Lung (tissue), 17 donors: ENCODE measurements at places on chromosomes 12 and 14.

- peak; percentile 82 for DNase-seq
Observed at GRCh38 chr12:42482041-42482747, 107.4 kb downstream of the PRICKLE1 start.

DNA sequence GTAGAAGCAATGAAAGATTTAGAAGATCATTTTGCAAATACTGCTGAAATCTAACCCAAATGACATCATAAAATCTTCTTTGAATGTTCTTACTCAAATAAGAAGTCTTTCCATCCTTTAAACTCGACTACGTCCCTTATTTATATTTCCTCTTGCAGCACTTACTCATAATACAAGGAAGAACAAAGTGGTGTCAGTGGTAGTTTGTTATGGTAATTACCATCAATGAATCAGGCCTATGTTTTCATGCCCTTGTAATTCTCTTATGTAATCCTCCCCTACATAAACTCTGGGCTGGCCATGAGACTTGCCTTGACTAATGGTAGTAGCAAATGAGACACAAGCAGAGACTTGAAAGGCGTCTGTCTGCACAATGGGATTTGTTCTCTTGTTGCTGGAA lies 17.0 kb downstream of the EEA1 start:
- DNase-seq: no peak

- DNase-seq: no peak
Observed at GRCh38 chr12:12451098-12451497, 94.2 kb downstream of the BORCS5 start.

DNA sequence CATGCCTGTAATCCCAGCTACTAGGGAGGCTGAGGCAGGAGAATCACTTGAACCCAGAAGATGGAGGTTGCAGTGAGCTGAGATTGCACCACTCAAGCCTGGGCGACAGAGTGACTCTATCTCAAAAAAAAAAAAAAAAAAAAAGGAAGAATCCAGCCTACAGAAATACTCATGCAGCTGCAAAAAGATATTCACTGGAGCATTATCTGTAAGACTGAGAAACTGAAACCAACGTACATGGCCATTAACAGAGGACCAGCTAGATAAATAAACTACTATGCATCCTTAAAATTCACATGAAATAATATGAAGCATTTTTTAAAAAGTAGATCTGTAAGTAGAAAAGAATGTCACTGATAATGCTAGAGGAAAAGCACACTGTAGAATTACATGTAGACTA lies 3.5 kb downstream of the SLC7A7 start:
- no peak for DNase-seq

DNA sequence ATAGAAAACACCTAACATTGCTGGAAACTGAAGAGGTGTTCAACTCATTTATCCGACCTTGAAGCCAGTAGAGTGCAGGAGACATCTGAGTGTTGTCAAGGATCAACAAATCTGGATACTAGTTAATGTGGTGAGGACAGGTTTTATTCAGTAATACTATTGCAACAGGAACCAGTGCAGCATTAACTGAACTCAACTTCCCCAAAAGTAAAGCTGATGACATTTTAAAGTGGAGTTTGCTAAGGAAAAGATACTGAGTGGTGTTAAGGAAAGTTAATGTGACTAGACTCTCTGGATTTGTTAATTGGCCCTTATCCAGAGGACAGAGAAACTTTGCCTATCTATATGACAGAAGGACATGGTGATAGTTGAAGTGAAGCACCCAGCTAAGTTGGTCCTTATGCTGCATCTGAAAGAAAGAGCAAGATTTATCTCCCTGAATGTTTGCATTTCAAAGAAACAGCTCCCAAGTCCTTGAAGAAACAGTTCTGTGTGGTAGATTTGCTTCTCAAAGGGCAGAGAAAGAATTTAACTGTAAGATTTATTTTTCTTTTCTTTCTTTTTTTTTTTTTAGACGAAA lies 1.2 kb upstream of the CLEC7A start:
- peak; percentile 78 for DNase-seq

DNA sequence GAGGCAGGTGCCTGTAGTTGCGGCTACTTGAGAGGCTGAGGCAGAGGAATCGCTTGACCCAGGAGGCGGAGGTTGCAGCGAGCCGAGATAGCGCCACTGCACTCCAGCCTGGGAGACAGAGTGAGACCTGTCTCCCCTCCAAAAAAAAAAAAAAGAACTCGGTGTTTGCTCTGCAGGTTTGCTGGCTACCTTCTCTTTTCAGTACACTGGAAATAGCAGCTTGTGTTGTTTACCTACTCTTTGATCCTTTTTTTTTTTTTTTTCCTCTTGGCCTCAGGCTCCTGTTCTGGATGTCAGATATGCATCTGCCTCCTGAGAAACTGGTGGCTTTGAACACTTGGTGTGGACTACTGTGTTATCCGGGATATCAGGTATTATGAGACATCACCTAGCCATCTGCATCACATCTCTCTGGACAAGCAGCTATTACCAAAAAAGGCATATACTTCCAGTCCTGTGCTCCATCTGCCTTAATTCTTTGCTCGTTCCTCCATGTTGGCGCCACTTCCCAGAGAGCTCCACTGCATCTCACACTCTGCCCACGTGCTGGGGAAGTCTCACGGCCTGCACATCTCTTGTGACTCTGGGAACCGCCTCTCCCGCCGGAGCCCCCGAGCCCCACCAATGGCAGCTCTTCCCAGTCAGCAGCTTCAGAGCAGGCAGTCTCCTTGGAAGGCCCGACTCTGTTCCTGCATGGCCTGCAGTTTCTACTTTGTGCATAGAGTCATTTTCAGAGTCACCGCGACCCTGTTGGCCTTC lies 50.9 kb upstream of the TRAF3 start:
- no peak for DNase-seq

DNA sequence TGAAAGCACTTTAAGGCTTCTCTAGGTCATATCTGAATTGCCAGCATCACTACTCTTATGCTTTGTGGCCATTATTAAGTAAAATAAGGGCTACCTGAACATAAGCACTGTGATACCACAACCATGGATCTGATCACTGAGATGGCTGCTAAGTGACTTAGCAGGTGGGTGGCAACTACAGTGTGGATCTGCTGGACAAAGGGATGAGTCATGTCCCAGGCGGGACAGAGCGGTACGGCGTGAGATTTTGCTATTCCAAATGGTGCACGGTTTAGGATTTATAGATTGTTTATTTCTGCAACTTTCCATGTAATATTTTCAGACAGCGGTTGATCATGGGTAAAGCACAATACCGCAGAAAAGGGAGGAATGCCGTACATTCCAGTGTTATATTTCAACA lies 39.4 kb downstream of the MLXIP start:
- no peak for DNase-seq

- DNase-seq: no peak
Observed at GRCh38 chr14:92951261-92951660, 28.3 kb downstream of the CHGA start.

- DNase-seq: no peak
Observed at GRCh38 chr12:57154804-57155434, 7.5 kb upstream of the LRP1-AS start.

DNA sequence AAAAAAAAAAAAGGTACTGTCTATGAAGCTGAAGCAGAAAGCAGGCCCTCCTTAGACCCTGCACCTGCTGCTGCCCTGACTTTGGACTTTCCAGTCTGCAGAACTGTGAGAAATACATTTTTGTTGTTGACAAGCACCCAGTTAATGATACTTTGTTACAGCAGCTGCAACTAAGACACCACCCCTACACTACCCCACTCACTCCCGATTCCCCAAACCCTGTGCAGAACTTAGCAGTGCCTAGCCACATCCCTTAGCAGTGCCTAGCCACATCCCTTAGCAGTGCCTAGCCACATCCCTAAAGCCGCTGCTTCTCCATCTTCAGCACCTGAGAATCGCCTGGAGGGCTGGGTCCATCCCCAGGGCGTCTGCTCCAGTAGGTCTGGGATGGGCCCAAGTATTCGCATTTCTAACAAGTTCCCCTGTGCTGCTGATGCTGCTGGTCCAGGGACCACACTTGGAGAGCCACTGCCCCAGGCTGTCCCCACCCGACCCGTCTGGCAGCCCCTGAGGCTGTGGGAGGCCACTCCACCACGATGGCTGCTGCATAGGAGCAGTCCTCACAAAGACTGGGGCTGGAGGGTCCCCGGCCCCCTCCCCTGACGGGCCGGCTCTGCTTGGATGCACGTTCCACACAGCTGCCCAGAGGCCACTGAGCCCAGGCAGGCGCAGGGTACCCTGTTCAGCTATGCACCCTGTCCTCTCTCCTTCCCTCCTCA lies 10.8 kb upstream of the PPP1R13B start:
- no peak for DNase-seq

- DNase-seq: no peak
Observed at GRCh38 chr12:68468036-68468435, 135.9 kb upstream of the MDM1 start.

GRCh38 chr12:102326982-102327381 lies 129.3 kb upstream of the PMCH start:
- DNase-seq: no peak

GRCh38 chr14:62674563-62675237 lies 370.6 kb downstream of the KCNH5 start:
- no peak for DNase-seq

GRCh38 chr14:35929186-35929585 lies 103.0 kb downstream of the BRMS1L start:
- DNase-seq: no peak

GRCh38 chr12:106213662-106214061 lies 34.2 kb downstream of the CKAP4 start:
- DNase-seq: no peak

- DNase-seq: no peak
Observed at GRCh38 chr12:92473564-92473963, 229.2 kb upstream of the PLEKHG7 start.

DNA sequence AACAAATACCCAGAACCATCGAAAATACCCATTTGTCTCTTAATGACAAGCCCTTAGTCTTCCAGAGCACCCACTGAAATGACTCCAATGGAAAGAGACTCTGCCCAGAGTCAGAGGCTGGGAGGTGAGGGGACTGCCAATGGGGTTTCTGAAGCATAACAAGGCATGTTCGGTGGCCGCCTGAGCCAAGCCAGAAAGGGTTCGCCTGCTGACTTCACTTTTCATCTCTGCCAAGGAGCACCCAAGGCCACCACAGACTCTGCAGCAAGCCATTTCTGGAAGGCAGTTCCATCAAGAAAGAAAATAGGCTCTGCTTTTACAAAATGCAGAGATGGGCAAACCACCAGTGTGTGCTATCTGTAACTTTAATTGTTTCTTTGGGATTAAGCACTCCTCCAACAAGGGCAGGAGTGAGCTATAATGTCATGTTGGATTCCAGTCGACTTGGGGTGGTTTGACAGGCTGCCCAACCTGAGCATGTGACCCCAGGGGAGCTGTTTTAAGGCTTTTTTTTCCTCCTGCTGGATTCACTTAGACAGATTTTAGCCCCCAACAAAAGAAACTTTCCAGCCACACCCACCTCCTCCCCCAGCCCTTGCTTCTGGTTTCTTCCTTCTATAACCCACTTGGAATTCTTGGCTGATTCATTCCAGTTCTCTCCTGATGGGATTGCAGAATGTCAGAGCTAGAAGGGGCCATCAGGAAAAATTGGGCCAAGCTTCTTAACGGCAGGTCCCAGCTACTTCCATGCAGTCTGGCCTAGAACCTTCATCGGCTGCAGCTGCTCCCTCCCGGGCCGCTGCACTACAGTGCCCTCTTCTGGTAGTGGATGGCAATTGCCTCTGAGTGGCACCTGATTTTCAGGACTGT lies 24.1 kb downstream of the CKAP4 start:
- DNase-seq: peak; percentile 63

DNA sequence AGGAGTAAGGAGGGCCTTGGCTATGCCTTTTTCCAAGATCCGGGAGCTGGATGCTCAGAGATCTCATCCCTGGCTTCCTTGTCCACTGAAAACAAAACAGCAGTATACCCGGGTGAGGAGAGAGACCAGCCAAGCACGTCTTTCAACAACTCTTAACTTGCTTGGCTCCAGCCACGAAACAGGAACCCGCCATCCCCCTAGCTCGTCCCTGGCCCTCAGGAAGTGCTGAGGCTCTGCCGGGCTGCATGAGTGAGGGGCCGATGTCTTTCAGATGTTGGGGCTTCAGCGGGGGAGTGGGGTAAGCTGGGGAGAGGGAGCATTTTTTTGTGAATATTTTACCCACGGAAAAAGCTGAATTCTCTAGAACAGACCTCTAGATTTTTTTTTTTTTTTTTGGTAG lies 231.1 kb downstream of the CACNA1C start:
- DNase-seq: peak; percentile 93

DNA sequence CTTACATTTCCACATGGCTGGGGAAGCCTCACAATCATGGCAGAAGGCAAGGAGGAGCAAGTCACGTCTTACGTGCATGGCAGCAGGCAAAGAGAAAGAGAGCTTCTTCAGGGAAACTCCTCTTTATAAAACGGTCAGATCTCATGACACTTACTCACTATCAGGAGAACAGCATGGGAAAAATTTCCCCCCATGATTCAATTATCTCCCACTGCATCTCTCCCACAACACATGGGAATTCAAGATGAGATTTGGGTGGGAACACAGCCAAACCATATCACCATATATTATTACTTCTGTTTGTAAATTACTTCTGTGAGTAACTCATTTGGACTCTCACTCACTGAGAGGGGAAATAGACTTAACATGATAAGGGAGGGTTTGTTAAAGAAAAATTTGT lies 1496.8 kb upstream of the TMEM132C start:
- DNase-seq: no peak

DNA sequence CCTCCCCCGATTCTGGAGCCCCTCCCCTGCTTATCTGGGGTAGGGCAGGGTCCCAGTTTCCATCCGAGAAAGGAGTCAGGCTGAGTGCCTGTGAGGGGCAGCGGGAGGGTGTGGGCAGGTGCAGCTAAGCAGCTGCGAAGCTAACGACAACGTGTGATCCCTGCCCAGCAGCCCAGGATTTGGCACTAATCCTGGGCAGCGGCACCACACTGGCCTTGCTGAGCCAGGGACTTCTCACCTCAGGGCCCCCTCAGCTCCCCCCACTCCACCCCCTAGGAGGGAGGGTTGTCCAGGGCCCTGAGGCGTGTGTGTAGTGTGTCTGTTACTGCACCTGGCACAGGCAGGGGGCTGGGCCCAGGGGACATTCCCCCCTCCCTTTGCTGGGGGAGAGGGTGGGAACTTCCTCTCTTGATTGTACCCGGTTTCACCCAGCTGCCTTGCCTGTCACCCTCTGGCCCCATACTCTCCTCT lies 1.8 kb downstream of the SMIM41 start:
- DNase-seq: no peak

- DNase-seq: peak; percentile 12
Observed at GRCh38 chr12:14357486-14357885, 8.0 kb upstream of the ATF7IP start.

DNA sequence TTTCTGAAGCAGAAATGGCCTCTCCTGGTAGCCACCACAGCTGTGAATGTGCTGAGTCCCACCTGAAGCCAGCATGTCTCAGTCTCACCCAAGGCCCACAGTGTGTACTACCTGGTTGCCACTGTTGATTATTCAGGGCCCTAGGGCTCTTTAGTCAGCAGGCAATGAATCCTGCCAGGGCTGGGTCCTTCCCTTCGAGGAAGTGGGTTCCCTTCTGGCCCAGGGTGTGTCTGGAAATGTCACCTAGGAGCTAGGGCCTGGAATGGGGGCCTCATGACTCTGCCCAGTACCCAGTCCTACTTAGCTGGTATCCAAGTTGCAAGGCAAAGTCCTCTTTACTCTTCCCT lies 207.4 kb downstream of the SYNE2 start:
- no peak for DNase-seq
